NCI-H524 treated with DMSO at 0.1 percent for 48 hours (cell line): ENCODE measurements at places on chromosomes 3 and 15.

GRCh38 chr3:126969586-126969985 is 13.3 kb upstream of the PLXNA1 start:
- DNase-seq = no peak

- no peak for DNase-seq
Measured at GRCh38 chr15:100705065-100705464, 102.7 kb downstream of the ASB7 start.

DNA sequence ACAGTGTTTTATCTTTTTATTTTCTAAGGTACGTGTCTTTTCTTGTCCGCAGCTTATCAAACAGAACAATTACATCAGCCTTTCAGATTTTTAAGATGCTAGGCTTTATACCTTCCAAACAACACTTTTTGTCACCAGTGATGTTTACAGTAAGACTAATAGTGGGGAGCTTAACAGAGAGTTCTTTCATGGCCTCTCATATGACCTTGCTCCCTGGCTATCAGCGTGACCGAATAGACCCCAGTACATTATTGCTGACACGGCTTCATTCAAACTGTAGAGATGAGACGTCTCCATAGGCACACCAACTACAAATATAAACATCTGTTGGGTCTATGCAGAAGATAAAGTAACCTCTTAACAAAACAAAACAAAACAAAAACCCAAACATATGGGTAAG is 477.6 kb upstream of the KCNMB2 start:
- DNase-seq = no peak

DNA sequence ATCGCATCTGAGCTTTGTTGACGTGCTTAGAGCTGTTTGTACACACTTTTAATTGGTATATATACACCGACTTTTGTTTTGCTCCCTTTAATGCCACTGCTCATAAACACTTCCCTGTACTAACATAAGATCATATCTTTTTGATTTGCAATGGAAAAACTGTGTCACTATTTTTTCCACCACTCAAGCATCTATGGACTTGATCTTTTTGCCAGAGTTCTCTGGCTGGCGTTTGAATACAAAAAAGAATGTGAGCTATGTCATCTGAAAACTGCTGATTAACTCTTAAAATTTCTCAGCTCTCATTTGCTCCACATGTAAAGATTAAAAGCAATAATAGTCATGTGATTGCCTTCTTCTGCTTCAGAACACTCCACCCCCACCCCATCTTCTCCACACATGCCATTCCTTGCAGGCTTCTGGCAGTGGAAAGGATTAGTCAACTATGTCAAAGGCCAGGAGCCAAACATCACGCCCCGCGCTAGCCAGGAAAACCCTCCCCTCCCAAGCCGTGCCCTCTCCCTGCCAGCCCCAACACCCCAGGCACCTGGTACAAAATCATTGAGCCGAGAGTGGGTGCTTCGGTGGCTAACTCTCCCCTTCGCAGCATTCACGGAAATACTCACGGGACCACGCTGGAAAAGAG is 123.4 kb upstream of the MEF2A start:
- DNase-seq = no peak

- DNase-seq = no peak
Measured at GRCh38 chr3:41424543-41425300, 225.4 kb downstream of the CTNNB1 start.

- DNase-seq = no peak
Measured at GRCh38 chr3:147412261-147412916, 3.2 kb downstream of the ZIC1 start.

- DNase-seq = no peak
Measured at GRCh38 chr3:129890891-129891290, 2.6 kb downstream of the TMCC1 start.

- DNase-seq = no peak
Measured at GRCh38 chr15:96334017-96334704, 3.7 kb downstream of the NR2F2 start.

GRCh38 chr3:10956531-10956930 is 36.0 kb upstream of the SLC6A1 start:
- no peak for DNase-seq

DNA sequence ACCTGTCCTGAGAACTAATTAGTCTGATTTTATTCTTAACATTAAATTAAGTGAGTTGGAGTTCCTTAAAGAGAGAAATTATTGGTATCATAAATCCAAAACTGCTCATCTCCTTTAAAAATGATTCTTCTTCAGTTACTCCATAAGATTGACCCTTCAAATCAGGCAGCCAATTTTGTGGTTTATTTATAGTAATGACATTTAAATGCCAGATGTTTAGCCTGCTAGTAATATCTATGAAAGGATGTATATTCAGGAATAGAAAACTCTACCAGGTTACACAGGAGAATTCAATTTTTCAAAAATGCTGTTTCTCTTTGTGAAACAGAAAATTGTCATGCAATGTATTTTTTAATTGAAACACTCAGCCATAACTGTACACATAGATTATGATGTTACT is 457.8 kb upstream of the ROBO2 start:
- DNase-seq = no peak

GRCh38 chr3:107106316-107106715 is 270.9 kb upstream of the CCDC54 start:
- no peak for DNase-seq

DNA sequence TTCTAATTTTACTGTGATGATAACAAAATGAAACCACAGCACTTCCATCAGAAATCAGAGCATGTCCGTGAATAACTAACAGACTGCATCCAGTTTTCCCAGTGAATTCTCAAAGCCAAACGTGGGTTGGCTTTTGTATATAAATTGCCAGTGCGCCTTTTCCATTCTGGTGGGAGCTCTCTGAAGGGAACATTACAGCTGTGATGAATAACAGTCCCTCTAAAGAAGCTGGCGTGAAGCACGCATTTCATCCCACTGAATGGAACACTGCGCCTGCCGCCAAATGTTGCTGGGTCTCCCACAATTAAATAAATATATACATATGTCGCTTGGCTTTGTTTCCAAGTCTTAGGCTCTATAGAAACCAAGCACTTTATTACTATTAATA is 113.0 kb upstream of the PFN2 start:
- no peak for DNase-seq

GRCh38 chr3:46681856-46682540 is 11.5 kb downstream of the ALS2CL start:
- no peak for DNase-seq

DNA sequence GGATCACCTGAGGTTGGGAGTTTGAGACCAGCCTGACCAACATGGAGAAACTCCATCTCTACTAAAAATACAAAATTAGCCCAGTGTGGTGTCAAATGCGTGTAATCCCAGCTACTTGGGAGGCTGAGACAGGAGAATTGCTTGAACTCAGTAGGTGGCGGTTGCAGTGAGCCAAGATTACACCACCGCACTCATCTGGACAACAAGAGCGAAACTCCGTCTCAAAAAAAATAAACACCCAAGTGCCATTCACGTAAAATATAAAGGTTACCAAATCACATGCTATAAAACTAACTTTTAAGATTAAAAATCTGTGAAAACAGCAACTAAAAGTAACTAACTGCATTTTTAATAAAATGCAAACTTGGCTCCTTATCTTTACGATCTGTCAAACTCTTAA is 8.9 kb downstream of the TRIM59 start:
- no peak for DNase-seq

DNA sequence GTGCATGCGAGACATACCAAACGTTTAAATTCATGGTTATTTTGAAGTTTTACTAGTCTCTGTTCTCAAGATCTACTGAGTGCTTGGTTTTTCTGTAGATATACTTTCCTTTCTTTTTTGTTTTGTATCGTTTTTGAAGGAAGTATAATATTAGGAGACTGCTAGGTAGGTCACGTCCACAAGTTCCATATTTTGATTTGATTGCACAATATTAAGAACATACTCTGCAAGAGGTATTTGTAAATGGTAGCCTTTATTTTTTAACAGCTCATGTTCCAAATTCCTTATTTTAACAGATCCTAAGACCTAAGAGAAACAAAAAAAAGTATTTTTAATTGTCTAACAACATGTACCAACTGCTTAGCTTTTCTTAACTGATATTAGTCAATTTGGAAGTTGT is 156.7 kb downstream of the SERPINI1 start:
- DNase-seq = no peak

DNA sequence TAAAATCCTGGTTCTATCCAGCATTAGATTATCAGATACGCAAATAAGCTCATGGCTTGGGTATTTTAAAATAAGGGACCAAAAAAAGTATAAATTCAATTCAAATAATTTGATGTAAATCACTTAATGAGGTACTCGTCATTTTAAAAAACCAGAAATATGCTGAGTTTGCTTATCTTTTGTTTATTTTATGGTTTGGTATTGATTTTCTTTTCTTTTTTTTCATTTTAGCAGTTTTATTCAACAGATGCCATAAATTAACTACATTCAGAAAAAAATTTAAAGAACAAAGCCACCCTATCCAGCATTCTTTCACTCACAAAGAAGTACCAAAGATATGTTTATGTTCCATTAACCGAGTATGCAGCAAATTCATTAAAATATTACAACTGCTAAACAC is 22.6 kb downstream of the DENND4A start:
- DNase-seq = no peak

GRCh38 chr3:102619361-102619760 is 184.5 kb downstream of the ZPLD1 start:
- DNase-seq = no peak

GRCh38 chr3:76938962-76939361 is 100.9 kb upstream of the ROBO2 start:
- DNase-seq = no peak

DNA sequence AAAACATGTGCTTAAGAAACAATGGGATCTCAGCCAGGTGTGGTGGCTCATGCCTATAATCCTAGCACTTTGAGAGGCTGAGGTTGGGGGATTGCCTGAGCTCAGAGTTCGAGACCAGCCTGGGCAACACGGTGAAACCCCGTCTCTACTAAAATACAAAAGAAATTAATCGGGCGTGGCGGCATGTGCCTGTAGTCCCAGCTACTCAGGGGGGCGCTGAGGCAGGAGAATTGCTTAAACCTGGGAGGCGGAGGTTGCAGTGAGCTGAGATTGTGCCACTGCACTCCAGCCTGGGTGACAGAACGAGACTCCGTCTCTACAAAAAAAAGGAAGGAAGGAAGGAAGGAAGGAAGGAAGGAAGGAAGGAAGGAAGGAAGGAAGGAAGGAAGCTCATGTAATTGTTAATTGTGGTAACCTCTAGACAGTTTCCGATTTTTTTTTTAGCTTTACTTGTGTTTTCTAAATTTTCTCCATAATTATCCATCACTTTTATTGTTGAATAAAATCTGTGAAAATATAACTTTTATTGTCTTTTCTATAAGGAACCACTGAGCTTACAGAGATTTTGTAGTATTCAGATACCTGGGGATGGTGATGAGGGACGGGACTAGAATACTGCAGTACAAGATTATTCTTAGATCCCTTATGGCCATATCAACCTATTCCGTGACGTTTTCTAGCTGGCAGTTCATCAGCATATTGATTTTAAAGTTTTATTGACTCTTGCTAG is 506.9 kb downstream of the NR2F2 start:
- no peak for DNase-seq

DNA sequence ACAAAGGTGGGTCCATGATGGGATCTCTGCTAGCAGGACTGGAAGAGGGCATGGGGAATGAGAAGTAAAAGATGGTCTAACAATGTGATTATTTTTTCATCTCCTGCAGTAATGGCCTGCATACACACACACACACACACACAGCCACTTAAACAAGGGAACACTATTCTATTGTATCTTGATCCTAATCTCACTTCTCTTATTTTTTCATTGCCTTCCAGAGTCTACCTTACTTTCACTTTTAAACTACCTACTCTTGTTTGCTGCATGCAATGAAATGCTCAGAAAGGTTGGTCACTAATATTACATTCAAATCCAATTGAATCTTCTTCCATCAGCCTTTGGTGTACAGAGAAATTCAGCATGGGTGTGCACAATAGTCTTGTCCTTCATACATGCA is 853.8 kb downstream of the IGSF11 start:
- no peak for DNase-seq
